NAMALWA (cell line): ENCODE measurements at places on chromosomes 1 and 21.

GRCh38 chr1:153773096-153773921 is 1.9 kb upstream of the SLC27A3 start:
- DNase-seq = no peak

DNA sequence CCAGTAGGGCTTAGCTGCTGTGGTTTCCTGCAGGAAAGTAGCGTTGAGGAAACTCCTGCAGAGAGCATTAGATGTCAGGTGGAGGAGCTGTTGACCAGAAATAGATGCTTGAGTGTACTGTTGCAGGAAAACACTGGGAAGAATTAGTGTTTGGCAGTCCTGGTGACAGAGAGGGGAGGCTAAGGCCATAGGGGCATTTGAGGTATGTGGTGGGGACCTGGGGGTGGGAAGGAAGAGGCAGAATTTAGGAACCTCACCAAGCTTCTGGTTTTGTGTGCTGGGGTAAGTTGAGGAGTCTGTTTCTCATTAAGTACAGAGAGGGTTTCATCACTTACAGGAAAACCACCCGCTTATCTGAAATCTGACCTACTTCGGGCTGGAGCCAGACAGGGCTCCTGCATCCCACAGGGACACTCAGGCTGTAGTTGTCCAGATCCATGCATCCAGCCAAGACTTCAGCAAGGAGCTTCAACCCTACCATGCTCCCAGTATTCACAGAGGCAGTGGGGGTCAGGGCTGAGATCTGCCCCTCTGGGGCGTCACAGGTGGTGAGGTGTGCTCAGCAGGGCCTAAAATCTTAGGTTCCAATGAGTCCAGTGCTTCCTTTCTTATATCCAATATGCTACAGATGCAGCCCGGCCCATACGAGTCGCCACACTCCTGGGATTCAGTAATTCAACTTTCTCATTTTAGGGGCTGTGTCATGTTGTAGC is 15.1 kb downstream of the SH2D2A start:
- DNase-seq = no peak

- DNase-seq = peak; percentile 77
These were observed at the start of gene PRDM15 for GRCh38 chr21:41879190-41879998. PRDM15 (minus strand) TSS chr21:41879344; CDS start chr21:41860363, 18,981 bp downstream.

DNA sequence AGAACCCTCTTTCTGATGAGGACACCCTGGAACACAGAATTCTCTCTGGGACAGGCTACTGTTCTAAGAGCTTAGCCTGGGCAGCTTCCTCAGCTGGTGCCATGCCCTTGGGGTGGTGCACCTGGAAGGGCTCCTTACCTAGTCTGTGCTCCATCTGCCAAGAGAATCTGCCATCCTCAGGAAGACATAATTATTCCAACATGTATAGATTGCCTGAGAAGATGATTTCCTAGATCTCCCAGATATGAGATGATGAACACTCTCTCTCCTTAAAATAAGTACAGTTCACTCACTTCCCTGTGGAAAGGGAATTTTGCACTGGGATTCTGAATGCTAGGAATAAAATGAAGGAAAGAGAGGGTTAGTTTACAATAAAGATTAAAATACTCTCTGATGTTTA is 87.6 kb downstream of the NENF start:
- no peak for DNase-seq

DNA sequence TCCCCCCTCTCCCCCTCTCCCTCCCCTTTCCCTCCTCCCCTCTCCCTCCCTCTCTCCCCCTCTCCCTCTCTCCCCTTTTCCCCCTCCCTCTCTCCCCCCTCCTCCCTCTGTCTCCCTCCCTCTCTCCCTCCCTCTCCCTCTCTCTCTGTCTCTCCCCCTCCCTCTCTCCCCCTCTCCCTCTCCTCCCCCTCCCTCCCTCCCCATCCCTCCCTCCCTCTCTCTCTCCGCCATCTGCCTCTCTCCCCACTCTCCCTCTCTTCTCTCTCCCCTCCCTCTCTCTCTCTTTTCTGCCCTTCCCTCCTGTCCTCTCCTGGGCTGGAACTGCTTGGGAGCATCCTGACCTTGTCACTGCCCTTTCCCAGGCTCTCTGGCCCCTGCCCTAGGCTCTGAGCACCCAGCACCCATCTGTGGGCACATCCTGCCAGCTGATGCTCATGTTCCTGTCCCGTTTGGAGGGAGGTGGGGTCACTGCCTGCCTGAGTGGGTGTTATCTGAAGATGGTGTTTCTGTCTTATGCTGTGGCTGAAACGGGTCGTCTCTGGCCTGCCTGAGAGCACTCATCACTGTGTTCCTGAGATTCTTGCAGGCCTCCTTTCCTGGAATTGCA is 10.8 kb downstream of the FTCD start:
- DNase-seq = no peak

- peak; percentile 74 for DNase-seq
These were observed 99.4 kb downstream of the GIPC2 start for GRCh38 chr1:78145105-78145580.

GRCh38 chr1:216183007-216183406 is 240.2 kb downstream of the USH2A start:
- DNase-seq = no peak

DNA sequence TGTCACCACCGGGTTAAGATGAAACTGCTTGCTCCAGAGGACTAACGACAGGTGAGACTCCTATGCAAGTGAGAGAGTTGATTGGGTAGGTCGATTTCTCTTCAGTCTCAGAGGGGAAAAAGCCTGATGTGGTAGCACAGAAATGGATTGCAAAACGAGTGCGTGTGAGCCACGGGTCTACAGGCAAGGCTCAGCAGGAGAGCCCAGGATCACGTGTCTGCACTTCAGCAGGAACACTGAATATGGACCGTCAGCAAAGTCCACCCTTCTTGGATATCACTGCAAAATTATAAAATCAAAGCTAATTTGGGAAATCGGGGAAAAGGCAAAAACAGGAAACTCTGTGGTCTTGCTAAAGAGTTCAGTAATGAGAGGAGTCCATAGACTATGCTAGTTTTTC is 107.7 kb upstream of the ZNF648 start:
- DNase-seq = no peak

- no peak for DNase-seq
These were observed 106.5 kb upstream of the COL24A1 start for GRCh38 chr1:86263101-86263500.

- DNase-seq = peak; percentile 91
These were observed 4.1 kb upstream of the FCRL2 start for GRCh38 chr1:157781048-157781447.

- no peak for DNase-seq
These were observed 125.3 kb upstream of the GREM2 start for GRCh38 chr1:240737298-240737697.
